Hepatic stellate cell (primary cell): ENCODE measurements at places on chromosomes 4 and X.

DNA sequence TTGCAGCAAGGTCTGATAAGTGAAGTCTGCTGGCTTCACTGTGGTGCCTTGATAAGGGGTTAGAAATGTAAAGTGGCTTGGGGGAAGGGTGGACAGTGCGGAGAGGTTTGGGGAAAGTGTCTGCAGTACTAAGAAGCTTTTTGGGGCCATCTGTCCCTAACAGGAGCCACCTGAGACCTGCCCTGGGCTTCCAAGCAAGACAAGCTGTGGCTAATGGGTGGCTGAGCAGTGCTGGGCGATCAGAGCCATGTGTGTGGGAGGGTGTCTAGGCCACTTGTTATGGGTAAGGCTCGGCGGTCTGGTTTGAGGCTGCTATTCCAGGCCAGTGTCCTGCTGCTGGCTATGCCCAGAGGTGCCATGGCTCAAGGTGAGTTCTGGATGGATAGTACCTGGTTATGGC, 185.4 kb upstream of the MTMR8 start:
- DNase-seq = no peak

DNA sequence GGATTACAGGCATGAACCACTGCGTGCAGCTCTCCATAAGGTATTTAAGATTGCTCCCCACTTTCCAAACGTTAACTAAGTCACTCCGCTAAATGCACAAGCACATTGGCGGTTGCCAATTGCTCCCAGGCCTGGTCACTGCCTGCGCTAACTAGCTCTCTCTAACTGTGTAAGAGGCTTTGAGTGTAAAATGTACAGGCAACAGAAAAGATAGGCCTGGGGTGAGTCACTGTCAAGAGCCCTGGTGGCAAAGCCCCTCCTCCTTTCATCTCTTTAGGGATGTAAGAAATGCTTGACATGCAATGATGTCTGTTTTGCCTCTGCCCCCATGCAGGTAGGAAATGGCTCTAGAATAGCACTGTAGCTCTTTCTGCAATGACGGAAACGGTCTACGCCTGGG, 329.7 kb upstream of the GATB start:
- DNase-seq = no peak

DNA sequence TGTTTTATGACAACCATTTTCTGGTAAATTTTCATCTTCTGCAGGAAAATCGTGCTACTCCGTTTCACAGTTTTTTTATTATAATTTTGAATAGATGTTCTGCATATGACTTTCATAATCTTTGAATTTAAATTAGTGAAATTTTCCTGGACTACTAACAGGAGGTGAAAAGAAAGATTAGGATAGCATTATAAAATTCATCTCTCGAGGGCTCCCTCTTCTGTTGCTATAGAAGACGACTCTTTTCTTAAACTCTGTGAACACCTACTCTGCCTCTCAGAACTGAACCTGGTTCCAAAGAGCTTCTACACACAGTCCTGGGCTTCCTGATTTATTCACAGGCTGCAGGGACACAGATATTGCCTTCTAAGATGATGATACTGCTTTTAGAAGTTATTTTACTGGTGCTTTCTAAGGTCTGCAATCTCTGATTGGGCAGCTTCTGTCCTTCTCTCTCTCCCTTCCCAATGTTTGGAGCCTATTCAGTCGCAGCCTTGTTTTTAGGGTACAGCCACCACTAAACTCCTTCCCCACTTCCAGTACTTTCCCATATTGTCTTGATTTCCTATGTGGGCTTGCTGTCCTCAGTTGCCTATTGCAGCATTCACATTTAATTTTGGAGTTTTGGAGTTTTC, 10.1 kb upstream of the SAP30 start:
- no peak for DNase-seq

DNA sequence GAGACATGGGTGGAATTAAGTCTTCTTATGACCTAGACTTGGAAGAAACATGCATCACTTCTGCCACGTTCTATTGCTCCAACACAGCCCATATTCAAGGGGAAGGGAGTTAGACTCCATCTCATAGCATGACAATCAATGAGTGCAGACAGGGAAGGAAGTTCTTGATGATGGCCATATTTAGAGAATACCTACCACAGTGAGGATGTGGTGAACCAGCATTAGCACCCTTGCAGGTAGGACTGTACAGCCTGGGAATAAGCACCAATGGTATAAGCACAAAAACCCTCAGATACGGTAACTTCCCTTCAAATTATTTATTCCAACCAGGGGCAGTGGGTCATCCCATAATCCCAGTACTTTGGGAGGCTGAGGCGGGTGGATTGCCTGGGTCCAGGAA, 29.8 kb downstream of the PAGE2 start:
- DNase-seq = no peak

DNA sequence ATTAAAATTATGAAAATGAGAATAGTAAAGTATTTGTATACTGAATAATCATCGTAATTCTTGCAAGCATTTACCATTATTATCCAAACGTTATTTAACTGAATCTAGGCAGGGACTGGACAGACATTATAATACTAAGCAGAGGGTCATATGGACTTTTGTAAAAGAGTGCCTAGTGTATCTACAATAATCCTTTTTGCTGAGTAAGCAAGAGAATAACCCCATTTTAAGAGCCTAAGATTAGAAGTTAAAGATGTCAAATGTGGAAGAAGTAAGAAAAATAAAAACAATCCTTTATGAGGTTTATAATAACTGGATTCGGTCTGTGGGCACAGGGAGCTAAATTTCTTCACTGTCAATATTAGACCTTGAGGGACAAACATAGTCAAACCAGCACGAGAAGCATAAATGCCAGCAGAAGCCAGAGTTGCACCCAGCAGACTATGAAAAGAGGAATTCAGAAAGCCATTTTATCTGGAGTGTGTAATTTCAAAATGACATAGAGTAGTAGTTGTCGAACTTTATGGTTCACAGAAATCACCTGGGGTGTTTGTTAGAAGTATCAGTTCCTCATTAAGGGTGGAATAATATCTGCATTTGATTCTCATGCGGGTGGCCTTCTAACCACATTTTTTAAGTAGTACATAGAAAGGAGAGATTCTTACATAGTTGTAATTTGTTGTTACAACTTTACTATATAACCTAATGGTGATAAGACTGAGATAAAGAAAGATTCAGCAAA, 39.7 kb upstream of the DCLK2 start:
- DNase-seq = no peak

DNA sequence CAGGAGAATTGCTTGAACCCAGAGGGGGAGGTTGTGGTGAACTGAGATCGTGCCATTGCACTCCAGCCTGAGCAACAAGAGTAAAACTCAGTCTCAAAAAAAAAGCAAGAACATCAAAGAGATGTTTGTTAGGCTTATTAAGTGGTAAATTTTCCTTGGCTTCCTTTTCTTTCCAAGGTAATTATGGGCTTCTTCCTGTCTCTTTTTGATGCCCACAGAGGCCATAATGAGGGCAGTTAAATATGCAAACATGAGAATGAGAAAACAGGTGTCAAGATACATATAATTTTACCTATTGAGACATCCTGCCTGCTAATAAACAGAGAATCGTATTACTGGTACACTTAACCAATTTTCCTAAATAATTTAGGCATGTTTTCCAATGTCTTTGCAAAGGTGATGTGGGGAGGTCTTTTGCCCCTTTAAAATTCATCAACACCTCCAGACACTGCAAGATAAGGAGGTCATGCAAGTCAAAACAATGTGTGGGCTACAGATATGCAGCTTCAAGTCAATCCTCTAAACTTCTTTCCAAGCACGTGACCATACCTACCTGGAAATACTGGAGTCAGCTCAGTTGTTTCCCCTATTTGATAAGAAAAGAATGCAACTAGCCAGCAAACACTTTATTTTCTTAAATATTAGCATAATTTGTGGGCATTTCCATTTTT, 2.7 kb downstream of the SLC39A8 start:
- no peak for DNase-seq

- DNase-seq = no peak
Observed at GRCh38 chrX:13036896-13037295, 7.5 kb downstream of the FAM9C start.

GRCh38 chr4:90824266-90825150, 697.3 kb downstream of the CCSER1 start:
- DNase-seq = no peak

DNA sequence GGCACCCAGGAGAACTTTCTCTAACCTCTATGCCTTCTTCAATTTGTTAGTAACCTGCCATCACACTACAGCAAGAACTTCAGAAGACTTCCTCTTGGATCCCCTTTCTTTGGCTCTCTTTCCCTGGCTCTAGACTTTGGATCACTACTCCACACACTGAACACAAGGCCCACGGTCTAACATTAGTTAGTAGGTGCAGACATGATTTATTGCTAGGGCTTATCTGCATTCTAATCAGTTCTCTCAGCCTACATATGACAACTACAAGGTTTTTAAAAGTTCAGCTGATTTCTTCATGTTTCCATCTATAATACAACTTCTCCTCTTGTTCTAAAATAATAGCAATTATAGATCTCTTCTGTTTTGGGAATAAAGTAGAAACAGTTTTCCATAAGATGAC, 209.1 kb upstream of the ANXA10 start:
- DNase-seq = no peak

- no peak for DNase-seq
Observed at GRCh38 chrX:132853040-132853439, 105.4 kb downstream of the HS6ST2 start.

- DNase-seq = peak; percentile 26
Observed at GRCh38 chr4:148315049-148315448, 127.2 kb downstream of the NR3C2 start.

- peak; percentile 24 for DNase-seq
Observed at GRCh38 chr4:24801136-24801855, 5.9 kb downstream of the SOD3 start.

DNA sequence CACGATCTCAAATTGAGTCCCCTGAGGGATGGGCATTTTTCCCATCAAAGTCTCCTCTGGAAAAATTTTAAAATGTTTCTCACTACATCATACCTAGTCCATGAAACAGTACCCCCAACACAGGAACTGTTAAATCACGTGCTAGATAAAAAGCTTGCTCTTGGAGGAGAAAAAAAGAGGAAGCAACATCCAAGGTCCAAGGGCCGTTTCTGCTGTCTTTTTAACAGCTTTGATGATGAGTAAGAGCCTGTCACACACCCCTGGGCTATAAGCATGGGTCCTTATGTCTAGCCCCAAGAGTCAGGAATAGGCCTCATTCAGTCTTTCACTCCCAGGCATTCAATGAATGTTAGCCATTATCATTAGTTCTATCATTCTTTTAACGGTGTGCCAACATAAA, 128.9 kb downstream of the SH3KBP1 start:
- no peak for DNase-seq

- DNase-seq = no peak
Observed at GRCh38 chrX:2521092-2521926, 20.5 kb upstream of the DHRSX start.

- DNase-seq = no peak
Observed at GRCh38 chr4:127708985-127709384, 21.2 kb upstream of the SLC25A31 start.

- DNase-seq = no peak
Observed at GRCh38 chrX:132433551-132433950, 55.3 kb downstream of the MBNL3 start.

DNA sequence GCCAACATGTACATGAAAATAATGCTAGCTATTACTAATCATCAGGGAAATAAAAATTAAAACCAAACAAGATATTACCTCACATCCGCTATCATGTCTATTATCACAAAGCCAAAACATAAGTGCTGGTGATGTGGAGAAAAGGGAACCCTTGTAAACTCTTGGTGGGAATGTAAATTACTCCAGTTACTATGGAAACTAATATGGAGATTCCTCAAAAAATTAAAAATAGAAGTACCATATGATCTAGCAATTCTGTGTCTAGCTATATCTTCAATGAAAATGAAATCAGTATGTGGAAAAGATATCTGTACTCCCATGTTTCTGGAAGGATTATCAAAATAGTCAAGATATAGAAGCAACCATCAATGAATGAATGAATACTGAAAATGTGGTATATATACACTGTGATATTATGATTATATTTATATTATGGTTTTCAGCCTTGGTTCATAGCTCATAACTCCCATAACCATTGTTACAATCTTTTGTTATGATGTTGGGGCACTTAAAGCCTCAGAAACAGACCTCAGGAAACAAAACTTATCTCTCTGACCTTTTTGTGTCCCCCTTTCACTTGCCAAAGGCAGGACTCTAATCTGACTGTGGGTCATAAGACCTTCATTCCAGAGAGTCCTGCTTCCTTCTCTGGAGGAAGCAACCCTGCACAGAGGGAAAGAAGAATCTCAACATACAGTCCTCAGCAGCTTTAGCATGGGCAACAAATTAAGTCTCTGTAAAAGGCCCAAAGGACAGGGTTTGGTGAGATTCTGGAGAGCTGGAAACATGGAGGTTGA, 933.2 kb downstream of the ADGRL3 start:
- no peak for DNase-seq

DNA sequence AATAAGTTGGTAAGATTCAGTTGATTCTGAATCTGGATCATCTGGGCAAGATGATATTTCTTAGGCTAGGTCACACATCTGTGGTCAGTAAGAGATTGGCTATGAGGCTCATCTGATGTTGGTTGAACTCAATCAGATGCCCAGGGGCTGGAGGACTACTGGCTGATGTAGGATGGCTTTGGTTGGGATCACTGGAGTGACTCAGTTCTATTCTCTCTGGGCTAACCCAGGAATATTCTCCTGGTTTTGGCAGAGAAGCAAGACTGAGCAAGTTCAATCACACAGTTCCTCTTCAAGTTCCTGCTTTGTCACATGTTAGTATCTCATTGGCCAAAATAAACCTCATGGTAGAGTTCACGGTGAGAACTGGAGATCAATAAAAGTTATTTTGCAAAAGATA, 902.3 kb upstream of the SLIT2 start:
- DNase-seq = no peak

- no peak for DNase-seq
Observed at GRCh38 chrX:40300286-40300890, 202.6 kb upstream of the BCOR start.

DNA sequence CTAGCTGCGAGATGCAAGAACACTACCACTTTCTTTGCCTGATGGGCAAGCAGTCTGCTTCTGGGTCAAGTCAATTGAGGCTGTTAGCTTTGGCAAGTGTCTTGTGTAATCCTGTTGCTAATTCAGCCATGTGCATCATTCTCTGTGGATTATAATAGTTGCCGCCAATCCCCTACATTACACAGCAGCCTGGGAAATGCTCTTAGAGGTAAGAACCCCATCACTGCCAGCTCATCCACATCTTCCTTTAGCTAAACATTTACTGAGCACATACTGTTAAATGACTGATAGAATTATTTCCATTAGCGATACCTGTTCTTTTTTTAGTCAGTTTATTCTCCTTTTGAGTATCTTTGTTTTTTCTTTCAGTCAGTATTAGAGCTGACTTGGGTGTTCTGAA, 116.2 kb downstream of the CBR4 start:
- DNase-seq = no peak

GRCh38 chr4:183360161-183360919, 38.1 kb upstream of the CLDN24 start:
- DNase-seq = peak; percentile 27

GRCh38 chr4:1045595-1046201, 34.3 kb downstream of the FGFRL1 start:
- DNase-seq = no peak
